ENCODE measurements at places on chromosomes 4 and X. TPM values are rescaled to one million over a fixed set of nuclear protein-coding genes. Genes with fewer than 3 reads are reported as not detected.

XK gene
- 0.45 TPM for total RNA-seq

CPLX1 gene
- total RNA-seq: 0.64 TPM

ATP2B3 gene
- 0.10 TPM for total RNA-seq

ELOVL6 gene
- total RNA-seq: 22.1 TPM

CTAG1B gene
- total RNA-seq: not detected

CAPN6 gene
- not detected for total RNA-seq

VCX3A gene
- not detected for total RNA-seq

POU4F2 gene
- total RNA-seq: not detected

NDST4 gene
- total RNA-seq: not detected

OCIAD2 gene
- 98.5 TPM for total RNA-seq

PLP2 gene
- total RNA-seq: 324 TPM

SSX1 gene
- not detected for total RNA-seq

KCNIP4 gene
- not detected for total RNA-seq

ZDHHC15 gene
- not detected for total RNA-seq

CT55 gene
- total RNA-seq: not detected

CTAG2 gene
- total RNA-seq: not detected

RPS6KA6 gene
- total RNA-seq: 5.2 TPM

GAGE1 gene
- total RNA-seq: not detected

NOX1 gene
- not detected for total RNA-seq

AMER1 gene
- total RNA-seq: 2.6 TPM

BRS3 gene
- total RNA-seq: not detected

DCLK2 gene
- 8.0 TPM for total RNA-seq

PNMA3 gene
- 0.22 TPM for total RNA-seq

SORBS2 gene
- total RNA-seq: 0.63 TPM

EVC gene
- 8.0 TPM for total RNA-seq

WNK3 gene
- total RNA-seq: 0.11 TPM

ZNF157 gene
- total RNA-seq: 0.03 TPM

ADAMTS3 gene
- not detected for total RNA-seq

MAML3 gene
- 13.7 TPM for total RNA-seq

SPANXN4 gene
- total RNA-seq: not detected

UNC5C gene
- total RNA-seq: not detected
